T-helper 2 cell (primary cell): ENCODE measurements at places on chromosomes 11 and 22.

DNA sequence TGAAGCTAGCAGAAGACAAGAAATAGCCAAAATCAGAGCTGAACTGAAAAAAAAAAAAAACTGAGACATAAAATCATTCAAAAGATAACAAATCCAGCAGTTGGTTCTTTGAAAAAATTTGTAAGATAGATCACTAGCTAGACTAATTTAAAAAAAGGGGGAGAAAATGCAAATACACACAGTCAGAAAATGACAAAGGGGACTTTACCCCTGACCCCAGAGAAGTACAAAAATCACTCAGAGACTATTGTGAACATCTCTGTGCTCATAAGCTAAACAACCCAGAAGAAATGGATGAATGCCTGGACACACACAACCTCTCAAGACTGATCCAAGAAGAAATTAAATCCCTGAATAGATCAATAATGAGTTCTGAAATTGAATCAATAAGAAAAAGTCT is 914.3 kb upstream of the API5 start:
- no peak for DNase-seq

- no peak for DNase-seq
Measured at GRCh38 chr11:3989921-3990290, 104.7 kb upstream of the RRM1 start.

- DNase-seq = no peak
Measured at GRCh38 chr11:134497586-134497985, 85.5 kb upstream of the B3GAT1 start.

DNA sequence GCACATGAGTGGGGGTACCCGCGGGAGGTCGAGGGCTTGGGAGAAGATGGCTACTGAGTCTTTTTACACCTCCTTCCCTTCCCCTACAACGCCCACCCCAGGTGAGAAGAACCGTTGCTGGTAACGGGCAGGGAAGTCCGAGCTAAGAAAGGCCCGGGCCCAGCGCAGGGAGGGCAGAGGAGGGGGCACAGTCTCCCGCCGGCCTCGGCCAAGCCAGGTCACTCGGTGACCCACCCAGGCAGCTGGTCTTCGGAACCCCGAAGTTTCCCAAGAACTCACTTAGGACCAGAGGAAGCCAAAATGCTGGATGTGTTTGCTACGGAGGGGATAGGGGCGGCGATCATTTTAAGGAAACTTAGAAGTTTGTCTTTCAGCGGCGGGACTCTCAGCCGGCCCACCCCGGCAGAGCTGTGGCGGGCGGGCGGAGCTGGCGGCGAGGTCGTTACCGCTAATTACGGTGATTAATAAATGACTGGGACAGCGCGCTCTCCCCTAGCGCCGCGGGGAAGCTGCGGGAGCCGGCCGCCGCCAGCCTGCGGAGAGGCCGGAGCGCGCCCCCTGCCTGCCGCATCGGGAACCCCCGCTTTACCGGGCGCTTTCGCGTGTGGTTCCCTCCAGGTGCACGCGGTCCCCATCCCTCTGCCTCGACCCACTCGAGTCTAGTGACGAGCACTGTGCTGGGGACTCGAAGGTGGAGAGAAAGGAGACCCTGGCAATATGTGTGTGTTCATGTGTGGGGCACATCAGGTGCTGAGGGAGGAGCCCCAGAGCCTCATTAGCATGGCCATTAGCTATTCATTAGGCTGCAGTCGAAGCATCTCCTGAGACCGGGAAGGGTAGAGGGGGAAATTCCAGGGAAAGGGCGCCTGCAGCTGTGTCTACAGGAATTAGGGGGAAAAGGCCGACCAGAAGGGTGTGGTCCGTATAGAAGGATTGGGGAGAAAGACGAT is 945 bp downstream of the ROBO3 start:
- peak; percentile 34 for DNase-seq

GRCh38 chr11:79890272-79890671 is 449.4 kb upstream of the TENM4 start:
- DNase-seq = no peak

- DNase-seq = no peak
Measured at GRCh38 chr11:78398715-78399114, 18.9 kb downstream of the GAB2 start.

GRCh38 chr22:49291169-49291568 is 536.5 kb downstream of the BRD1 start:
- no peak for DNase-seq

GRCh38 chr22:19522881-19523239 is 1.4 kb downstream of the CLDN5 start:
- DNase-seq = no peak

GRCh38 chr22:21657360-21658032 is 8.3 kb upstream of the PPIL2 start:
- peak; percentile 78 for DNase-seq

DNA sequence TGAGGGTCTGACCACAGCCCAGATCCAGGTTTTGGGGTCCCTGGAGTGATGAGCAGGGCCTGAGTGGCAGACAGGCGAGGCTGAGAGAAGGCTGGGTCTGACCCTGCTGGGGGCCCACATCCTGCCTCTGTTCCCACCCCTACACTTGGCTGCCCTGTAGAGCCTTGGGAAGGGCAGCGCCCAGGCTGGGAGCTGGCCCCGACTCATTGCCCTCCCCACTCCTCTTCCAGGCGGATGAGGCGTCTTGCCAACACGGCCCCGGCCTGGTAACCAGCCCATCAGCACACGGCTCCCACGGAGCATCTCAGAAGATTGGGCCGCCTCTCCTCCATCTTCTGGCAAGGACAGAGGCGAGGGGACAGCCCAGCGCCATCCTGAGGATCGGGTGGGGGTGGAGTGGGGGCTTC is 4.9 kb downstream of the DERL3 start:
- DNase-seq = no peak

GRCh38 chr11:31877083-31877482 is 66.0 kb upstream of the PAX6 start:
- no peak for DNase-seq

GRCh38 chr22:45831394-45831793 is 145.6 kb downstream of the WNT7B start:
- DNase-seq = no peak

GRCh38 chr11:109864834-109865547 is 228.2 kb upstream of the ZC3H12C start:
- no peak for DNase-seq

GRCh38 chr11:49208006-49208721 is at the start of gene FOLH1:
FOLH1 (minus strand) TSS chr11:49208602; CDS start chr11:49208409, 193 bp downstream.
- DNase-seq = no peak

GRCh38 chr22:41608386-41608785 is 12.5 kb downstream of the DESI1 start:
- DNase-seq = no peak

- DNase-seq = no peak
Measured at GRCh38 chr11:75386942-75387630, 12.2 kb upstream of the RPS3 start.

- no peak for DNase-seq
Measured at GRCh38 chr11:44351006-44351660, 41.2 kb upstream of the ALX4 start.

DNA sequence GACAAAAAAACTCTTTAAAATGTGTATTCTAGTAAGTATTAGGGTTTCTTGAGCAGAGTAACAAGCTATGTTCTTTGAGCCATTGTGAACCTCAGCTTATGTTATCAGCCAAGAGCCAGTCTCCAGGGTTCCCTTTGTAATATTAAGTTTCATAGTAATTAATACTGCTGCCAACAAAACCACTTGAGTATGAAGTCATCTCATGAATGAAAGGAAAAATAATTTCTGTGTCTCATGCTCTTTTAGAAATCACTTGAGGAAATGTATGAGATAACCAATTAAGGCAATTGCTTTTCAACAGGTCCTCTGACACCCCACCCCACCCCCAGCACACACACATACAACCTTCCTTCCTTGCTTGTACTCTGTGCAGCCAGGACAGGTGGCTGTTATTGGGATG is 59.9 kb downstream of the BBOX1 start:
- no peak for DNase-seq
